ENCODE measurements at places on chromosomes 4 and X.

GRCh38 chr4:114209584-114209983, 230.1 kb upstream of the ARSJ start:
- DNase-seq: no peak

GRCh38 chrX:71910643-71910985, at the start of gene NHSL2:
Gene NHSL2 (plus strand): TSS chrX:71910845.
- no peak for DNase-seq

- no peak for DNase-seq
Measured at GRCh38 chr4:139020384-139020783, 4.8 kb downstream of the NOCT start.

DNA sequence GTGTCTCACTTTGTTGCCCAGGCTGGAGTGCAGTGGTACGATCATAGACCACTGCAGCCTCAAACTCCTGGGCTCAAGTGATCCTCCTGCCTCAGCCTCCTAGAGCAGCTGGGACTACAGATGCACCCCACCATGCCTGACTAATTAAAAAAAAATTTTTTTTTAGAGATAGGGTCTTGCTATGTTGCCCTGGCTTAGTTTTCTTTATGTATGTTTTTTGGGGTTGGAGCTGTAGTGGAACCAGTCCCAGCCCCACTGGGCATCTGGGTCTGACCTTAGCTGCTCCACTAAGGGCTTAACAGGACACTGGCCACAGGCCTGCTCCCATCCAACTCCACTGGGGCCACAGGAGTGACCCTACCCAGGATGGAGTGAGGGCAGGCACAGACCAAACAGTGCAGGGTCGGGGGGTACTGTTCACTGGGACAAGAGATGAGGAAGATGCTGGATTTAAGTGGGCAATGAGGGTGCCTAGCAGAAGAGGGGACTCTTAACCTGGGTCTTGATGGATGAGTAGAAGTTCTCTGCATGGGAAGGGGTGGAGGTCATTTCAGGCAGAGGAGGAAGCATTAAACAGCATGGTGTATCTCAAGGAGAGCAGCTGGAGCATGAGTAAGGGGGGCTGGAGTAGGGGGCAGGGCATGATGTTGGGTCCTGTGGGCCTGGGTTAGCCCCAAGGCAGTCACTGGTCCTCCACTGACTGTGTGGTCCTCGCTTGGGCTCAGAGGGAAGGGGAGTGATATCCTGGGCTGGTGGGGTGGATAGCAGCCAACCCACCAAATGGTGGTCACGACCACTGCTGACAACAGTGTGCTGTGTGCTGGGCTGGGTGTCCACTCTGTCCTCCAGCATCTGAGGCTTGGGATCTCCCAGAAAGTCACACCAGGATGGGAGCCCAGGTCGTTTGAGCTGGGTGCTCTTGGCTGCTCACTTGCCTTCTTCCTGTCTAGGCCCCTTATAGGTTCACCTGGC, 24.1 kb upstream of the ADD1 start:
- no peak for DNase-seq

DNA sequence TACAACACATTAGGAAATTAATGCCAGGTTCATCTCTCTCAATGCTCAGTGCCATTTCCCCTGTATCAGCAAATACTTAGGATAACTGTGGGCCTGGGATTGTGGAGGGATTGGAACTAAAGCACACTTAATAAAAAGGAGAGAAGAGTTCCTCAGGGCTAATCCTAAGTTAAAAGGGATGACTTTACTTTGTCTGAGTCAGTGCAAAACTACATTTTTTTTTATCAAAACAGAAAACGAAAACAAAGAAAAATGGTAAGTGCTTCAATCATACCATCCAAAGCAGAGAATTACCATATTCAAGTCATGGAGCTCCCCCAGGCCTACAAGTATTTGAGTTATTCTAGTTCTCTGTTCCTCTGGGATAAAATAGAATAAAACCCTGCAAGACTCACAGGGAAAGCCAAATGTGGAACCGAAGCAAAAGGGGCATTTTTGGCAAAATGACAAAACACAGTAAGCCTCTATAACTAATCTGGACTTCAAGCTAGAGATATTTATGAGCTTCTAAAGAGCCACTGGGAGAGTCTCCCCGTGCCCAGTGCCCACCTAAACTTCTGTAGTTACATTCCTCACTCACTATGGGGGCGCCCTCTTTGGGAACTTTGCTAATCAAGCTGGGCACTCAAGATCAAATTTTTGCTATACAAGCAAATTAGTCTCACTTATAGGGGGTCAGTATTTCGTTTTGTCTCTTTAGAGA, 53.4 kb downstream of the PALLD start:
- DNase-seq: no peak

- no peak for DNase-seq
Measured at GRCh38 chr4:160180211-160180610, 1077.3 kb downstream of the RAPGEF2 start.

GRCh38 chr4:82721819-82722423, 76.7 kb downstream of the SCD5 start:
- DNase-seq: no peak

- DNase-seq: peak; percentile 1
Measured at GRCh38 chr4:170589597-170590191, 499.9 kb upstream of the AADAT start.

DNA sequence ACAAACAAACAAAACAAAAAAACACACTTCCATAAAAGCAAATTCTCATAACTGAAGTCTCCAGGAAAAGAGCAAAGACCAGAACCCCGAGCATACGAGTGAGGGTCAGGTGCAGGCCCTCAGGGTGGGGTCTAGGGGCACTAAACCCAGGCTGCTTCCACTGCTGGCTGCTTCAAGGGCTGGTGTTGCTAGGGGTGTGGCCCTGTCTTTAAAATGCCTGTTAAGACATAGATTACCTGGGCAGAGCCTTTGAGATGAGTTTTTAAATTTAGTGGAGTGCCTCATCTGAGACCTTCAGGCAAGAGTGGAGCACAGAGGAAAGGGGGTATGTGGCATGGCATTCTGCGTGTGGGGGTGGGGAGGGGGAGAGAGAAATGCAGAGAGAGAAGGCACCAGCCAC, 87.0 kb downstream of the FHDC1 start:
- DNase-seq: no peak

DNA sequence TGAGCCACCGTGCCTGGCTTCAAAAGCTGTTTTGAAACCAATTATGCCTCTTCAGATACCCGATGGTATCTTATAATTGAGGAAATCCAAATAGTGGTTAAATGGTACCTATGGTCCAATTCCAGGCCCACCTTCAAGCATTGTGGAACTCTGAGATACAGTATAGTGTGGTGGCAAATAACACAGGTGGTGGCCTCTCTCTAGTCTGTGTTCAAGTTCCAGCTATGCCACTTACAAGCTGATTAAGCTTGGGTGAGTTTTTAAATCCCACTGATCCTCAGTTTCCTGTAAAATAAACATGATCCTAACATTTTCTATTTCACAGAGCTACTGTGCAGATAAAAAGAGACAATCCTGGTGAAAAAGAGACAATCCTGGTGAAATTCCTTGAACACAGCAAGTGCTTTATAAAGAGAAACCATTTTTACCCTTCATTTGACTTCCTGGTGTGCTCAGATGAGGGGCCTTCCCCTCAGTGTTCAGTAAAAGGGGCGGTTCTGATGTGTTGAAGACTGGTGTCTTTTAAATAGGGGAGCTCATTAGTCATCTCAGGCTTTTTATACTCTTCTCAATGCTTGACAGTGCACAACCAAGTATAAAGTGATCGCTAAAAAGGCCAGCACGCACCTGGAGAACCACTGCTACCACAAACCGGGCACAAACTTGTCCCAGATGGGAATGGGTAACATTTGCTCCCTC, 30.8 kb upstream of the CD40LG start:
- peak; percentile 4 for DNase-seq

- DNase-seq: no peak
Measured at GRCh38 chrX:48676893-48677270, 6.7 kb upstream of the WAS start.

GRCh38 chr4:4625488-4625887, 83.6 kb upstream of the STX18 start:
- no peak for DNase-seq

DNA sequence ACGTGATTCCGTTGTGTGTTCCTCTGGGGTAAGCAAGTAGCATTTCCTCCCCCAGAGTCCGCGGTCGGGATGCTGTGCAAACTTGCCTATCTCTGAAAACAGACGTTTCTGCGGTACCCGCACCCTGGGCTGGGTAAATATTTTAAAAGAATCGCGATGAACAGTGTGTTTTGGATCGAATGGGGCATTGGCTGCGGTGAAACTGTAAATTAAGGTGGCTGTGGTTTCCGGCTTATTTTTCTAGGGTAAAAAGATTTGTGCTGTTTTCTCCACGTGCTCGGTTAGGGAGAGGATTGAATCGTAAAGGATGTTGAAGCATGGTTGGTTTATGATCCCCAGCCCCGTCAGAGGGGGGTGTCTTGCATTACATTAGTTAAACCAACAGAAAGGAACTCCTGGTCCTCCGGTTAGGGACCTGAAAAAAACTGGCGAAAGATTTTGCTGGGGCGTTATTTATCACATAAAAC, 1.2 kb downstream of the HHIP start:
- DNase-seq: no peak

- no peak for DNase-seq
Measured at GRCh38 chr4:94766856-94767255, 9.1 kb downstream of the BMPR1B start.

DNA sequence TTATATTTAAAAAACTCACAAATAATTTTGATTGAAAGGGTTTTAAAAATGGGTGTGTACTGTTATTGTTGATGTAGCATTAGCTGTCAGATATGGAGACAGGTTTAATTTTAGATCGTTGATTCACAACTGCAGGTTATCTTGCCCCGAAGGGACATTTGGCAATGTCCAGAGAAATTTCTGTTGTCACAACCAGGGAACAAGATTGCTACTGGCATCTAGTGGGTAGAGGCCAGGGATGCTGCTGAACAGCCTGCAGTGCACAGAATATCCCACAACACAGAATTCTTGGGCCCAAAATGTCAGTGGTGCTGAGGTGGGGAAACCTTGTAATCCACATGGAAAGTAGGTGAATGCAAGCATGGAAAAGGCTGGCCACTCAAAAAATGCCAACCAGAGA, 114.9 kb downstream of the MAGEB17 start:
- DNase-seq: no peak

DNA sequence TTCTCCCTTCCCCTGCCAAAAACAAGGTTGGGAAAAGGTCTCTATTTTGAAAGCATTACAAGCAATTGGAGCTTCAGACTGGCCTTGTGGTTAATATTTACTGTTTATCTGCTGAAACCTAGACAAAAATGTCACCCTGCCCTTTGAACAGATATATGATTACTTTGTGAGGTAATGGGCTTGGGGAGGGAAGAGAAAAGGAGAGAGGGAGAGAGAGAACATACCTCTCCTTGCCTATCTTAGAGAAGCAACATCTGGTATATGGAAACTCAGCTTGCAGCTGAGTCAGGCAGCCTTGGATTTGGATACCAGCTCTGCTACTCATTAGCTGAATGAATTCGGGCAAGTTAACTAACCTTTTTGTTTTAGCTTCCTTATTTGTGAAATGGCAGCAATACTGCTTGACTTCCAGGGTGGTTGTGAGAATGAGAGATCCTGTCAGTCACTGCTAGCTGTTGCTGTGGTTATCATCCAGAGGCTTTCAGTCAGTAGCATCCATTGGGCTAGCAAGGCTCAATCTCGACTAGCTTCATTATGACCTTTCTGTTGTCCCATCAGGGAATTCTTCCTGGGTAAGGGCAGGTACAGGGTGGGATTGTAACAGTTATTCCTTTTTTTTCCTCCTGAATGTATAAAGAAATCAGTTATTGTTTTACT, 41.1 kb downstream of the ZFX start:
- DNase-seq: no peak

GRCh38 chr4:13881892-13882291, 254.4 kb upstream of the BOD1L1 start:
- no peak for DNase-seq

- no peak for DNase-seq
Measured at GRCh38 chr4:121156822-121157769, 7.0 kb downstream of the TNIP3 start.

- DNase-seq: no peak
Measured at GRCh38 chrX:30248854-30249253, 1.9 kb downstream of the MAGEB1 start.

DNA sequence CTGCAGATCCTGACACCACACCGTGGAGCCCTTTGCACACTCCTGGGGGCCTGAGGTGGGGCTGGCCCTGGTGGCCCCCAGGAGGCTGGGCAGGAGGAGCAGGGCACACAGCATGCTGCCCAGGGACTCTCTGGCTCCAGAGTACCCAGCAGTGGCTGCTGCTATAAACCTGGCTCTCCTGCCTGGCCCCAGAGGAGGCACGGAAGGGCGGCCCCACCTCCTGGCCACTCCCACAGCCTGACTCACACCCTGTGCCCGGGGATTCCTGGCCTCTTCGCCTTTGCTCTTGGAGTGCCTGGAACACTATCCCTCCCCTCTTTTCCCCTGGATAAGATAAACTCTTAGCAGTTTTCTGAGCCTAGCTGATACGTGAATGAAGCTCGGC, at the start of gene PSAPL1:
TSS of gene PSAPL1 (minus strand) at position 165 of the 385 bp plus-strand sequence. CDS start at position 114, 51 bp downstream.
- DNase-seq: no peak

- DNase-seq: no peak
Measured at GRCh38 chr4:11604821-11605220, 176.1 kb upstream of the HS3ST1 start.

GRCh38 chrX:109472939-109473735, 8.7 kb downstream of the GUCY2F start:
- DNase-seq: no peak

GRCh38 chr4:175456131-175456530, 355.9 kb downstream of the GPM6A start:
- DNase-seq: no peak

GRCh38 chr4:101186567-101187184, 160.7 kb downstream of the PPP3CA start:
- no peak for DNase-seq

DNA sequence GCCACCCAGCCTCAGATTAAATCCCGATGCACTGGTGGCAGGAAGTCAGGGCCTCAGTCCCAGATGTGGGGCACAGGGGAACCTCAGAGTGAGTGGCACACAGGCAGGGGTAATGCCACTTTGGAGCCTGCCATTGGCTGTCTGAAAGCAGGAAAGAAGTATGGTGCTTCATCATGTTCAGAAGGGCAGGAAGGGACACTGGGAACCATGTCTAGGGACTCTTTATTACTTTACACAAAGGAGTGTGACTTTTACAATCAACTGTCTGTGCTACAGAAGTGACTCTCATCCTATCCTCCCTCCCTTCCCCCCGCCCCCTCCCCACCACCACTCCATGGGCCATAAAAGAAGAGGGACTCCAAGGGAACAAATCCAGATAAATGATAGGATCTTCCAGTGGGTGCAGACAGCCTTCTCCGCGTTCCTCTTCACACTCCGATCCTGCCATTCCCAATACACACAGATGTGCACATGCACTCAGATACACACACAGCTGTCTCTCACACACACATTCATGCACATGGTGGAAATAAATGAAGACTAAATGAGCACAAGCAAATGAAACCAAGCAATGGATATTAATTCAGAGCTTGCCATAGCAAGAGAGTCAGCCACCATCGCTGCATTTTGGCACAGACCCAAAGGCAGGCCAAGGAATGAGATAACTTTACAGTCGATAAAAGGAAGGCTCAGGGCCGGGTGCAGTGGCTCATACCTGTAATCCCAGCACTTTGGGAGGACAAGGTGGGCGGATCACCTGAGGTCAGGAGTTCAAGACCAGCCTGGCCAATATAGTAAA, 2.5 kb upstream of the TMEM154 start:
- DNase-seq: no peak

- no peak for DNase-seq
Measured at GRCh38 chr4:44235897-44236296, 212.7 kb downstream of the KCTD8 start.

- DNase-seq: no peak
Measured at GRCh38 chrX:110131031-110131430, 128.1 kb downstream of the TMEM164 start.

Measured in GM19239 (cell line).